ENCODE measurements at places on chromosomes 1 and 21.

GRCh38 chr1:94865360-94865759, 45.2 kb downstream of the SLC44A3 start:
- no peak for DNase-seq

DNA sequence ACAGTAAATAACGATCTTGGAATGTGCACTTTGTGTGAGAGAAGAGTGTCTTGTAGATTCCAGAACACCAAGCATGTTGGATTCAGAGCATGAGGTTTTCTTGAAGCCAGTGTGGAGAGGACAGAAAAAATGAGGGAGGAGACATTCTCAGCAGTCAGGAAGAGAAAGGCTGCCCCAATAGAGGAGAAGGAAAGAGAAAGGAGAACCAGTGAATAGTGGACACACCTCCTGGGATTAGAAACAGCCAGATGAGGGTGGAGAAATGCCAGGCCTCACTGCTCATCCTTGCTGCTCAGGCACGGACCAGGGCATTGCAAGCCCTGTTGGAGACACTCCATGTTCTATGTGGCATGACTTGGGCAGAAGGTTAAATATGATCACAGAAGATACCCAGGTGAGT, 69.0 kb upstream of the KAZN start:
- DNase-seq = no peak

GRCh38 chr1:230072866-230073265, 5.8 kb downstream of the GALNT2 start:
- DNase-seq = no peak

- no peak for DNase-seq
Measured at GRCh38 chr1:212635141-212635631, 26.6 kb downstream of the ATF3 start.

DNA sequence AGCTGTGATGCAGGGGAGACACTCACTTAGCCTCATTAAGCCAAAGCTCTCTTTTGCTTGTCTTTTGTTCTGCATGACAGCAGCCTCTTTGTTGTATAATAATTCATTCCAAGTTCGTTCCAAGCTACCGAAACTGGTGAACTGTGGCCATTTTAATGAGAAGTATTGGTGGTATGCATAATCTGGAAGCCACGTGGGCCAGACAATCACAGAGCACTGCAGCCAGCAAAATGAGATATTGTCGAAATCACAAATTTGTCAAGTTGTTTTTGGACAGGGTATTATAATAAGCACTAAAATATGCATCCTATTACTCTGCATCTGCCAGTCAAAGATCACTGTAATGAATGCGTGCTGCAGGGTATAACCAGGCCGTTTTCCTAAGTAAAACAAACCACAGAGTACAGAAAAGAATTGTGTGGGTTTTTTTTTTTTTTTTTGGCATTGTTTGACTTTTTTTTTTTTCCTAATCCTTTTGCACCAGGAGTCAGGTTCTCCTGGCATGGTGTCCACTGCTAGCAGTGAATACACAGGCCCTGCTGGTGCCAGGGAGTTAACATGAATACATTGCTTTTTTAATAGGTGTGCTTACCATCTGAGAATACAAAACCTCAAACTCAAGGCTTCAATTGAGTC, 423.9 kb downstream of the PTBP2 start:
- no peak for DNase-seq

Measured in left forelimb (tissue), 1 donor.